ENCODE measurements at places on chromosomes 2 and 18.

GRCh38 chr2:40259900-40260299 lies 192.0 kb downstream of the SLC8A1 start:
- DNase-seq = no peak
- no peaks in the 10 kb centered on the region for H3K4me1 ChIP-seq
- no peaks in the 10 kb centered on the region for H3K36me3 ChIP-seq
- no peak overlapping the region for H3K4me3 ChIP-seq
- H3K27ac ChIP-seq = no peak overlapping the region

- H3K4me3 ChIP-seq = no peak overlapping the region
- no peaks in the 10 kb centered on the region for H3K27me3 ChIP-seq
- H3K27ac ChIP-seq = no peak overlapping the region
- no peaks in the 10 kb centered on the region for H3K4me1 ChIP-seq
- no peaks in the 10 kb centered on the region for H3K36me3 ChIP-seq
Observed at GRCh38 chr18:44589693-44590355, 90.9 kb upstream of the SETBP1 start.

DNA sequence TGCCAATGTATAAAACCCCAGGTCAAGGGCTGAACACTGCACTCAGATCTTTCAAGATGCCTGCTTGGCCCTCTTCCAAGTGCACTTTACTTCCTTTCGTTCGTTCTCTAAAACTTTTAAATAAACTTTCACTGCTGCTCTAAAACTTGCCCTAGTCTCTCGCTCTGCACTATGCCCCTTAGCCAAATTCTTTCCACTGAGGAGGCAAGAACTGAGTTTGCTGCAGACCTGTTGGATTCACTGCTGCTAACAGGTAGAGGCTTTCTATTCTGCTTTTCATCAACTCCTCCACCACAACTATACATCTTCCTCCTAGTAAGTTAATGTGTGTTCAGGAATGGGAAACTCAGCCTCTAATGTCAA lies 467.9 kb downstream of the MBD2 start:
- H3K4me3 ChIP-seq = no peak overlapping the region
- H3K4me1 ChIP-seq = no peaks in the 10 kb centered on the region
- H3K27me3 ChIP-seq = no peaks in the 10 kb centered on the region
- DNase-seq = no peak
- H3K27ac ChIP-seq = no peak overlapping the region

GRCh38 chr2:39119732-39120520 lies 925 bp downstream of the SOS1 start:
- no peak for DNase-seq
- peaks cover 28% of the 10 kb centered on the region for H3K4me1 ChIP-seq
- H3K4me3 ChIP-seq = peak overlapping the region; percentile 79
- H3K36me3 ChIP-seq = peaks cover 20% of the 10 kb centered on the region
- H3K27ac ChIP-seq = peak overlapping the region; percentile 80

DNA sequence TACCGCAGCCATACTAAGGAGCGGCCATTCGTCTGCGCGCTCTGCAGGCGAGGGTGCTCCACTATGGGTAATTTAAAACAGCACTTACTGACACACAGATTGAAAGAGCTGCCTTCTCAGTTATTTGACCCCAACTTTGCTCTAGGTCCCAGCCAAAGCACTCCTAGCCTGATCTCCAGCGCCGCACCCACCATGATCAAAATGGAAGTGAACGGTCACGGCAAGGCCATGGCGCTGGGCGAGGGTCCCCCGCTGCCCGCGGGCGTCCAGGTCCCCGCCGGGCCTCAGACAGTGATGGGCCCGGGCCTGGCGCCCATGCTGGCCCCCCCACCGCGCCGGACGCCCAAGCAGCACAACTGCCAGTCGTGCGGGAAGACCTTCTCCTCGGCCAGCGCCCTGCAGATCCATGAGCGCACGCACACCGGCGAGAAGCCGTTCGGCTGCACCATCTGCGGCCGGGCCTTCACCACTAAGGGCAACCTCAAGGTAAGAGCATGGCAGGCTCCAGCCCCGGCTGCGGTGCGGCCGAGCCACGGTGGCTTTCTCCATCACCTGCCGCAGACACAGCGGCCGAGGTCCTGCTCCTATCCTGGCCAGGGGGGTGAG lies 15.5 kb downstream of the SALL3 start:
- H3K27ac ChIP-seq = no peak overlapping the region
- no peak for DNase-seq
- H3K4me3 ChIP-seq = no peak overlapping the region
- no peaks in the 10 kb centered on the region for H3K36me3 ChIP-seq

- no peaks in the 10 kb centered on the region for H3K27me3 ChIP-seq
- H3K27ac ChIP-seq = no peak overlapping the region
- no peaks in the 10 kb centered on the region for H3K4me1 ChIP-seq
- no peak for DNase-seq
Observed at GRCh38 chr2:188902901-188903491, 71.2 kb upstream of the COL3A1 start.

DNA sequence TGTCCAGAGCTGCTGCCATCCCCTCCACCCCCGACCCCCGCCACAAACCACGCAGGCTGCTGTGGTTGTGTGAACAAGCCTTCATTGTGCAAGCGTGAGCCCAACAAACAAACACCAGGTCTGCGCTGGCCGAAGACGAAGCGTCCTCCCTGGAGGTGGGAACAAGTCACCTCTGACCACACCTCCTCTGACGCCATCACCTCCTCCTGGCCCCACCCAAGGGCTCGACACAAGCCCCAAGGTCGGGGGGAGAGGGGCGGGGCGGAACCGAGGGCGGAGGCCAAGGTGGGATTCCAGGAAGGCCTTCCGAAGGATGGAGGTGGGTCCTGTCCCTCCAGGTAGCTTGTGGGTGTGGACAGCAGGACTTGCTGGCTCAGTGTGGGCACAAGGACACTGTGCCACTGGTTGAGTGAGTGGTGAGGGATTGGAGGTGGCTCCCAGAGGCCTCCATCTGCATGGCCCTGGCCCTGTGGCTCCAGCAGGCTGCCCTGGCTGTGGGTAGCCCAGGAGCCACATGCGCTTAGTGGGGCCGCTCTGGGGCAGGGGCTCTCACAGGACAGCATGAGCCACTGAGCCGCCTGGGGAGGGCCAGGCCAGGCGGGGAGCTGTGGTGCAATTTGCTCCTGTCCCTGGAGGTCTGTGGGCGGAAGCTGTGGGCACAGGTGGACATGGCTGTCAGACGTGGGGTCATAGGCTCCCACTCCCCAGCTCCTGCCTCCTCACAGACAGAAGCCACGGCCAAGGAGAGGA lies 7.4 kb upstream of the GPR17 start:
- no peak overlapping the region for H3K27ac ChIP-seq
- DNase-seq = peak; percentile 61
- H3K27me3 ChIP-seq = peaks cover 14% of the 10 kb centered on the region
- peaks cover 14% of the 10 kb centered on the region for H3K4me1 ChIP-seq
- no peaks in the 10 kb centered on the region for H3K36me3 ChIP-seq
- no peak overlapping the region for H3K4me3 ChIP-seq

DNA sequence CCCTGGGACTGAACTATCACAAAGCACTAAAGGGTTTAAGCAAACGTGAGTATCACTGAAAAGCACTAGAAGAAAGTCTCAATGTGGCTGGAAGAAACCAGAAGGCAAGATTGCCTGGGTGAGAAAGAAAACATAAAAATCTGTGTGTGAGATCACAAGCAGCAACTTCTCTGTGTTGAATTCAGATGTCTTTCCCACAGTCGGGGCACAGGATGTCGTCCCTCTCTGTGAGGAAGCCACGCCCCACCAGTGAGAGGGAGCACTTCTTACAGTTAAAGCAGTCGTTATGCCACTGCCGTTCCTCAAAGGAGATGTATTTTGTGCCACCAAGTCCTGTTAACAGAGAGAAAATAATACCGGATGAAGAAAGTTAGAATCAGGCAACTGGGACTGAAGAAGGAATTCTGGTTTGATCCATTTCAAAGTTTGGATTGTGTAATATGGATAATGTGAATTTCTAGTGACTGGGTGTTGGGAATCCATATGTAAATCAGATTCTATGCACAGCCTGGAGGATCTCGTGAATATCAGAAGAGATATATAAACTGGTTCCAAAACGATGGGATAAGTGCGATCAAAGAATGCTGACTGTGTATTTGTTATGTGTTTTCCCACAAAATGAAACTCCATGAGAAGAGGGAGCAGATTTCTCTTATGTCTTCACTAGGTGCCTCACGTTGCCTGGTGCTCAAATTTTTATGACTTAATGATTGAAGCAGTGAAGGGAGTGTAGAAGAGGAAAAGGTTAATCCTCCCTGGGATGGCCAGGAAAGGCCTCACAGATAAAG lies 24.0 kb downstream of the C2orf49 start:
- DNase-seq = no peak
- no peaks in the 10 kb centered on the region for H3K4me1 ChIP-seq
- H3K27ac ChIP-seq = no peak overlapping the region

- H3K27me3 ChIP-seq = peaks cover 12% of the 10 kb centered on the region
- no peak overlapping the region for H3K4me3 ChIP-seq
- DNase-seq = no peak
- no peaks in the 10 kb centered on the region for H3K4me1 ChIP-seq
- no peaks in the 10 kb centered on the region for H3K36me3 ChIP-seq
- no peak overlapping the region for H3K27ac ChIP-seq
Observed at GRCh38 chr18:26434887-26435286, 113.5 kb downstream of the KCTD1 start.

GRCh38 chr2:226440127-226440918 lies 359.3 kb downstream of the IRS1 start:
- H3K27ac ChIP-seq = no peak overlapping the region
- no peaks in the 10 kb centered on the region for H3K4me1 ChIP-seq
- H3K4me3 ChIP-seq = no peak overlapping the region

GRCh38 chr18:48138660-48139430 lies 208.4 kb upstream of the SMAD2 start:
- peaks cover 8% of the 10 kb centered on the region for H3K27me3 ChIP-seq
- H3K4me1 ChIP-seq = no peaks in the 10 kb centered on the region
- H3K4me3 ChIP-seq = no peak overlapping the region
- no peak overlapping the region for H3K27ac ChIP-seq

GRCh38 chr2:81523344-81523743 lies 1218.8 kb upstream of the LRRTM1 start:
- H3K4me1 ChIP-seq = no peaks in the 10 kb centered on the region
- H3K36me3 ChIP-seq = no peaks in the 10 kb centered on the region
- no peaks in the 10 kb centered on the region for H3K27me3 ChIP-seq
- no peak overlapping the region for H3K4me3 ChIP-seq
- no peak overlapping the region for H3K27ac ChIP-seq

GRCh38 chr2:231294571-231295362 lies 96.3 kb downstream of the ARMC9 start:
- peaks cover 3% of the 10 kb centered on the region for H3K4me1 ChIP-seq
- no peaks in the 10 kb centered on the region for H3K36me3 ChIP-seq
- peaks cover 11% of the 10 kb centered on the region for H3K27me3 ChIP-seq
- no peak for DNase-seq
- no peak overlapping the region for H3K27ac ChIP-seq
- H3K4me3 ChIP-seq = no peak overlapping the region

DNA sequence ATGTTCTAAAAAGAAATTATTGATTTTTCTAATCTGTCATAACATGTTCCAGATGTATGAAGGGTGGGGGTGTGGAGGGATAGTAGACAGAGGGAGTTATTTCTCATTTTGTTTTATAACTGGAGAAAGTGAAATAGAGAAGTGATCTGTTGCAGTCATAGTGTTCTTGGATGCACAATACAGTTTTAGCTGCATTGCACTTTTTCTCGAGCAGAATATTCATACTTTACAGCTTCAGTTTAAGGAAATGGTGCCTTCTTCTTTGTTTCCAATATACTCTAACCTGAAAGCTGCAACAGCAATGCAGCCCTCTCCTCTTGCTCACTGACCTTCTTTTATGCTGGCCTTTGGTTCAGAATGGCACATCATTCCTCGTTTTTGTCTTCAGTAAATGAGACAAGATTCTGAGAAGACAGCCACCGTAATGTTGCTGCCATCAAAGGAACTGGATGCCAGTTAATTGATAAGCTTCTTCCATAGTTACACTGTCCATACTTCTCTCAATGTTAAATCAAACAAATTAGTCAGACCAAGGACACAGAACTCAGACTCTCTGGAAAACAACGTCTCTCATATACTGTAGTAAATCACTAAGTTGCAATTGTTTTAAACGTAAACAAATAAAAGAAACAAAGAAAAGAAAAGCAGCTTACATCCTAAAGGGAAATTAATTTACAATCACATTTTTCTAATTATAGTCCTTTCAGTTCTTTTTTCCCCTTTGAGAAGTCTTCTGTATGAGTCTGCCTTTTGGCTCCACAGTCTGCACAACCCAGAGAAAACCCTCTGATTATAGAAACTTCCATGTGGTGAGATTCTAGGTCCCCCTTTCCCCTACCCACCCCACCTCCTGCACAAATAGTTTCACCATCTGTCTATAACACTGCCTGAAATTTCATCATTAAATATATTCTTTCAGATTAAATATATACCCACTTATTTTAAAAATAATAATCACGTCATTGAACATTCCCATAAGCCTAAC lies 97.4 kb upstream of the UGP2 start:
- H3K4me1 ChIP-seq = no peaks in the 10 kb centered on the region
- H3K4me3 ChIP-seq = no peak overlapping the region
- no peaks in the 10 kb centered on the region for H3K36me3 ChIP-seq
- no peak for DNase-seq
- H3K27ac ChIP-seq = no peak overlapping the region

- no peak for DNase-seq
- no peaks in the 10 kb centered on the region for H3K27me3 ChIP-seq
- H3K4me1 ChIP-seq = no peaks in the 10 kb centered on the region
- H3K27ac ChIP-seq = no peak overlapping the region
- H3K36me3 ChIP-seq = no peaks in the 10 kb centered on the region
Observed at GRCh38 chr18:53441761-53442414, 782.6 kb downstream of the MBD2 start.

GRCh38 chr2:126664234-126664633 lies 8.3 kb downstream of the GYPC start:
- peaks cover 69% of the 10 kb centered on the region for H3K4me1 ChIP-seq
- H3K27me3 ChIP-seq = no peaks in the 10 kb centered on the region

- H3K4me3 ChIP-seq = no peak overlapping the region
- no peak for DNase-seq
- H3K4me1 ChIP-seq = peaks cover 51% of the 10 kb centered on the region
- H3K27me3 ChIP-seq = no peaks in the 10 kb centered on the region
Observed at GRCh38 chr2:85583667-85584353, 421 bp upstream of the VAMP5 start.

GRCh38 chr2:158099716-158100115 lies 2.0 kb upstream of the UPP2 start:
- H3K4me3 ChIP-seq = no peak overlapping the region
- no peaks in the 10 kb centered on the region for H3K4me1 ChIP-seq
- no peaks in the 10 kb centered on the region for H3K36me3 ChIP-seq
- H3K27ac ChIP-seq = no peak overlapping the region
- H3K27me3 ChIP-seq = no peaks in the 10 kb centered on the region

GRCh38 chr2:54103454-54104314 lies 11.7 kb upstream of the ACYP2 start:
- no peaks in the 10 kb centered on the region for H3K36me3 ChIP-seq
- DNase-seq = peak; percentile 38
- no peaks in the 10 kb centered on the region for H3K4me1 ChIP-seq
- H3K27me3 ChIP-seq = no peaks in the 10 kb centered on the region
- H3K4me3 ChIP-seq = no peak overlapping the region

- H3K4me1 ChIP-seq = peaks cover 4% of the 10 kb centered on the region
- H3K36me3 ChIP-seq = no peaks in the 10 kb centered on the region
- H3K27me3 ChIP-seq = no peaks in the 10 kb centered on the region
- no peak overlapping the region for H3K27ac ChIP-seq
- DNase-seq = no peak
Observed at GRCh38 chr2:168978461-168978861, 52.7 kb downstream of the ABCB11 start.

- H3K4me1 ChIP-seq = no peaks in the 10 kb centered on the region
- H3K36me3 ChIP-seq = no peaks in the 10 kb centered on the region
- H3K4me3 ChIP-seq = no peak overlapping the region
- no peaks in the 10 kb centered on the region for H3K27me3 ChIP-seq
- DNase-seq = no peak
Observed at GRCh38 chr2:133107058-133107815, 437.2 kb upstream of the LYPD1 start.

Measured in K562 (cell line).